ENCODE measurements at places on chromosomes 12 and 14.
A peak's percentile ranks its signal among the peaks of the same experiment; 100 is the strongest.

GRCh38 chr12:88643685-88644084, 63.4 kb upstream of the KITLG start:
- DNase-seq = no peak

- peak; percentile 49 for DNase-seq
Measured at GRCh38 chr14:87049950-87050349, 943.0 kb downstream of the GALC start.

DNA sequence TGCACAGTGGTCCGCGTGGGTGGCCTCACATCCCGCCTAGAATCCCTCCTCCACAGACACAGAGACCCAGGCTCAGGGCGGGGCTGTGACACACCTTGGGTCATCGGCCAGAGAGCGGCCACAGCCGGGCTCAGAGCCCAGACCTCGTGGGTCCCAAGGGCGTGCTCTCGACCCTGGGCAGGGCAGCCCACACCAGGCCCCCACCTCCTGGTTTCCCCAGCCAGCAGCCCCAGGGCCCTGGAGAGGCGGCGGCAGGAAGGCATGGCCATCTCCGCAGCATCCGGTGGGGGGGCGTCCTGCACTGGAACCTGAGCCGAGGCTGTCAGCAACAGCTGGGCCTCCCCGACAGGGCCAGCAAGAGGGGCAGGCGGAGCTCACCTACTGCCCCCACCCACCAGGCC, 15.2 kb downstream of the JAG2 start:
- no peak for DNase-seq

GRCh38 chr12:48901278-48901677, 24.0 kb downstream of the FKBP11 start:
- DNase-seq = no peak

DNA sequence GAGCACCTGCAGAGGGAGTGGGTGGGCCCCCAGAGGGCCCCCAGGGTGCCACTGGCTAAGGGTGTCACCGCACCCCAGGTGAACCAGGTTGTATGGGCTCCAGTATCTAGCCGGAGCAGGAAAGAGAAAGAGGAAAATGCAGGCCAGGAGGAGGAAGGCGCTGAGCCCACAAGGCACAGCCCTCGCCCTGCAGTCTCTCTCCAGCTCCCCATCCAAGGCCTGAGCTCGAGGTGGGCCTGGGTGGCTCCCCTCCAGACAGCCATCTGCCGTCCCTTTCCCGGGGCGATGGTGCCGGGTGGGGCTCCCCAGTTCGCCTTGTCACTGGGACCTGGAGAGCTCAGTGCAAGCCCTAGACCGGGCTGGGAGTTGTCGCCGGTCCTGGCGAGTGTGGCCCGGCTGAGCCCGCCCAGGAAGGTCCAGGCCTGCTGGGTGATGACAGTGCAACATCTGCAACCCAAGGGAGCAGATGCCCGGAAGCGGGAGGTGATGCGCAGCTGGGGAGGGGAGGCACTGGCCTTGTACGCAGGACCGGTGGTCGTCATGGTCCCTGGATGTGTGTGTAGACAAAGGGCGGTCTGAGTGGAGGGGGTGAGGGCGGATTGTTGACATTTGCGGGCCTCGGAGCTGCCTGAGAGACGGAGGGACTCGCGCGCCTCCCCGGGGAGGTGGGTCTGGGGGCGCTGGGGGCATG, 716 bp downstream of the TMEM179 start:
- peak; percentile 70 for DNase-seq

Measured in NCI-H2171 treated with DMSO at 0.1 percent for 48 hours (cell line).